ENCODE measurements at places on chromosomes 4 and X.
A peak's percentile ranks its signal among the peaks of the same experiment; 100 is the strongest.

DNA sequence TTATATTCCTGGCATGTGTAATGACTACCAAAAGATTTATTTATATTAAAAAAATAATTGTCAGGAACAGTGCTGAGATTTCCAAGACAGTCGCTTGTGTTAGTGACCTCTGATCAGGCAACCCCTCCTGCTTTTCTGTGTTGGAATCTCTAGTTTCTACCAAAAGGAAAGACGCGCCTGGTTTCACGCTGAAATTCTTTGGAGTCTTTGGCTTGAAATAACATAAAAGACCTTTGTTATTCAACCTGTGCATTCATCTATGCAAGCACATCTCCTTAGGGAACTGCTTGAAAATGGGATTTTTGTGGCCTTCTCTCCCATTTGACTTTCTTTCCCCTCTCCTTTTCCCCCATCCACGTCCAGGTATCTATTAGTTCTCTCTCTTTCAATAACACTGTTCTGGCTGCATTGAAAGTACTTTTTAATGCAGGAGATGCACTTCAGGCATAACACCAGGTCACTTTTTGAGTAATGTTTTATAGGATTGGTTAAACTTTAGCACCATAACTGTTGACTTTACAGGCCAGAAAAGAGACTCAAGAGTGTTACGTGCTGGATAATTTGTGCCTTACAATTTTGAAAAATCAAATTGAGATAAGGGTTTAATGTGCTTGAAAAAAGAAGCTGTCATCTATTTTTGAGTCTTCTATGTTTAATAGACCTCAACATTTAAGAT, 172.7 kb downstream of the GPAT3 start:
- no peak for DNase-seq

DNA sequence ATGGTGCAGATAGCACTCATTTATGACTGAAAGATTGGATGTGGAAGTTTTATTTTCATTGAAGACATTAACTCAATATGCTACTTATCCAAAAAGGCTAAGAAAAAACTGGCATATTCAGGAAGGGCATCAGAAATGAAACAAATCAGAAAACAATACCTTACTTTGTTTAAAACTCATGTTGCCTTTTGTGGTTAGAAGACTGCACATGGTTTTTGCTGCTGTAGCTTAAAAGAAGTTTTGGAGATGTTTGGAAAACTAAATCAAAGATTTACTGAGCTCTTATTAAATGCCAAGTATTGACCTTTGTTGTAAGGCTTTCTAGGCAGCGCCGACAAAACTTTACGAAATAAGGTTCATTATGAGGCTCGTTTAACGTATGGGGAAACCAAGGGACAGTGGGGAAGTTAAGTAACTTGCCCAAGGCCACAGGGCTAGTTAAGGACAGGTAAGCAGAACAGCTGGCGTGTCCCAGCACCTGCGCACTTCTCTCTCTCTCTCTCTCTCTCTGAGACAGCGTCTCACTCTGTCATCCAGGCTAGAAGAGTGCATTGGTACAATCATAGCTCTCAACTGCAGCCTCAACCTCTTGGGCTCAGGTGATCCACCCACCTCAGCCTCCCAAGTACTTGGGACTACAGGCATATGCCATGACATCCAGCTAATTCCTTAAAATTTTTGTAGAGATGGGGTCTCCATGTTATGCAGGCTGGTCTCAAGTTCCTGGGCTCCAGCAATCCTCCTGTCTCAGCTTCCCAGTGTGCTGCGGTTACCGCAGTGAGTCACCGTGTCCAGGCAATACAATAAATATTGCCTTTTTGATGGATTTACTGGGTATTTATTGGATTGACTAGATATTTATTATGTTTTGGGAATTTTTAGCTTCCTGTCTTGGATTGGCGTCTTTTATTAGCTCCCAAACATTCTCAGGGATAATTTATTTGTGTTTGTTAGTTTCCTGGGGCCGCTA, 16.1 kb downstream of the LRP2BP start:
- DNase-seq, result no peak

- peak; percentile 94 for DNase-seq
Measured at GRCh38 chr4:39046249-39046648, 14.0 kb upstream of the TMEM156 start.

- no peak for DNase-seq
Measured at GRCh38 chr4:149857446-149857845, 41.8 kb upstream of the IQCM start.
